ENCODE measurements at places on chromosomes 6 and 20.
A peak's percentile ranks its signal among the peaks of the same experiment; 100 is the strongest.

DNA sequence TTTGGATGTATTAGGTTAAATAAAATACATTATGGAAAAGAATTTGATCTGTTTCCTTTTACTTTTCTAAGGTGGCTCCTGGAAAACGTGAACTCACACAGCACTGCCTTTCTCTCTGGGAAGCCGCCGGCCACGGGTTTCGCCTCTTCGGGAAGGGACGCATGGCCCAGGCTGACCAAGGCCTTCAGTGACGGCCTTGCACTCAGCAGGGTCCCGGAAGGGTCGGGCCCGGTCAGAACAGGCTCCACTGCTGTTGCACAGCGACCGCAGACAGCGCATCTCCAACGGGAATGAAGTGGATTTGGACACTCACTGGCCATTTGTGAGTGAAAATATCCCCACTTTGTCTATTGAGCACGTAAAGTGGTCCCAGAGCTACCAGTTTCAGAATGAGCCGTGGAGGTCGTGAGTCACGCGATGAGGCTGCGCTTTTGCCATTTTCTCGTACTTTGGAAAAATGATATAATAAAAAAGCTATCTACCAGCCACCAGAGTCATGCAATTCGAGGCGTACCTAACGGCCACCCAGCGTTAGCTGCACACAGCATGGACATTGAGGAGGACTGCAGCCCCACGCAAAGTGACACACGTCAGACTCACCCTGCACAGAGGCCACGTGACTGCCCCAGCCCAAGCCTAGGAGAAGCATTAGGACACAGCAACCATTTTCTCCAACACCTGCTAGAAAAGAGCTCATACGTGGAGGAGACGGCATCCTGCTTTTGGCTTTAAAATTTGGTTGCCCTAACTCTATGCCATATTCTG, 244.3 kb downstream of the TTLL2 start:
- DNase-seq: no peak

DNA sequence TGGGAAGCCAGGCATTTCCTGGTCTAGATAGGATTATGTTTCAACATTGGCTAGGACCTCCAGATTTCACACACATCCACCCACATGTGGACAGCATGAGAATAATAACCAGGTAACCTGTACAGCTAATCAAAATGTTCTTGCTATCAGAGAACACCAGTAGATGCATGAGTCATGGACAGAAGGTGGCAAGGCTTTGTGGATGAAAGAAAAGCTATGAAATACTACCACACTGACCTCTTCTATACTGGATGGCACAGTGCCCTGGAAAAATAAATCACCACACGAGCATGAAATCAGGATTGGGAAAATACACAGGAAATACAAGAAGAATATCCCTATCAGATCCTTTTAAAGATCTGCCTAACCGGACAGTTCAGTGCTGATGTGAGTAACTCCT, 113.0 kb downstream of the GMDS start:
- DNase-seq: no peak

DNA sequence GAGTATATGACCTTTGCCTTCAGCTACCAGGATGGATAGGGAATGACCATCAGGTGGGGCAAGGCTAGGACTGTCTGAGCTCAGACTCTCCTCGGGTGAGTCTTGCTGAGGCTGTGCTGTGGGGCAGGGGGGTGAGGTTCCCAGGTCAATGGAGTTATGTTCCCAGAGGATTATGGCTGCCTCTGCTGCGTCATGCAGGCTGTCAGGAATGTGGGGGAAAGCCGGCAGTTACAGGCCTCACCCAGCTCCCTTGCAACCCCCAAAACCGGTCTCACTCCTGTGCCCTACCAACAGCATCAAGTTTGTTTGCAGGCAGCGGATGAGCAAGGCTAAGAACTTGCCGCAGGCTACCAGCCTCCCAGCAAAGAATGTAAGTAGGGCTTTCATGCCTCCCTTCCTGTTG, 93.5 kb downstream of the ESR1 start:
- DNase-seq: no peak

GRCh38 chr6:39193201-39193791, 36.0 kb downstream of the KCNK5 start:
- no peak for DNase-seq

- DNase-seq: no peak
These were observed 38.0 kb upstream of the HIVEP1 start for GRCh38 chr6:11974089-11974488.

DNA sequence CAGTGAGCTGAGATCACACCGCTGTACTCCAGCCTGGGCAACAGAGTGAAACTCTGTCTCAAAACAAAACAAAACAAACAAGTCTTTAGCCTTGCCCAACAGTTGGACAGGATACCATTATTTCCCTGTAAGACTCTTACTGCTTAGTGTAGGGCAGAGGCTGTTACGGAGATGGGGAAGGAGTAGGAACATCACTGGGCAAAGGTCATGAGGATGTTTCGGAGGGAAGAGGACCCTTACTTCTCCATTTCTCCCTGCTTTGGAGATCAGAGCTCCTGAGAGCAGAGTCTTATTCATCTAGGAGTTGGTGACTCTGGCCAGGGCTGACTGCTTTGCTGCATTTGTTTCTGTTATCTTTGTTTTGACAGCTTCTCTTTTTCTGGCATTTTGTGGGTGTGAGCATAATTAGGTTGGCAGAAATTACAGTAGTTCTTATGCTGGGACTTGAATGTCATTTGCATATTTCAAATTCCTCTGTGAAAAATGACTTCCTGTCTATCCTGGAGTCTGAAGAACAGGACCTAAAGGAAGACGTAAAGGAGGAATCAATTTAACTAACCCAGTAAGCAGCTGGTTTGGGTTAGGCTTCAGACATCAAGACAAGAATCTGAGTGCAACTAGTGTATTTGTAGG, 89.0 kb downstream of the CDS2 start:
- no peak for DNase-seq

DNA sequence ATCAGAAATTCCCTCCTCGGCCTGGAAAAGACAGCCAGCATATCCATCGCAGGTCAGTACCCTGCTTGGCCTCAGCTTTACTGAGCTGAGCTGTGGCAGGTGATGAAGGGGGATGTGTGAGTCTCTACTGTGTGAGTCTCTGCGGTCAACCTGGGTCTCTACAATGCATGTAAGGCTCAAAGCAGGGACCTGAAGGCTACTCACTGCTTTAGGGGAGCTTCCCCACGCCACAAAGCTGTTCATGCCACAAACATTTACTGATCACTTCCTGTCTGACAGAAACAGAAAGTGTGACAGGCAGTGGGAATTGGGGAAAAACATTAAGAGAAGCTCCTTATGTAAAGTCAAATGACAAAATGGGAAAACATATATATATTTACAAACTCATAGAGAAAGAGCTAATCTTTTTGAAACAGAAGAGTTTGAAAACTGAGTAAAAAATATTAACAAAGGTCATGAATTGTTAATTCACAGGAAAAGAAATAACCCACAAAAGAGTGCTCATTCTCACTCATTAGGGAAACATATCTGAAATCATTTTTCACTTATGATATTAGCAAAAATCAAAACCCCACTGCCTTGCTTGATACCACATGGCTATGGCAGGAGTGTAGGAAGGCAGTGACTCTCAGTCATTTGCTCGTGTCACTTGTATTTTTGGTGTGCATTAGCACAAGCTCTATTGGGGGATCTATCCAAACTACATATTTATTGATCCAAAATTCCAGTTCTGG, 5.8 kb downstream of the BTN3A3 start:
- DNase-seq: peak; percentile 15

- DNase-seq: no peak
These were observed 6.2 kb downstream of the ZBTB2 start for GRCh38 chr6:151385177-151385576.

- no peak for DNase-seq
These were observed 8.6 kb downstream of the BMP7 start for GRCh38 chr20:57257701-57258453.

- no peak for DNase-seq
These were observed 243.2 kb downstream of the OGFRL1 start for GRCh38 chr6:71531841-71532240.

DNA sequence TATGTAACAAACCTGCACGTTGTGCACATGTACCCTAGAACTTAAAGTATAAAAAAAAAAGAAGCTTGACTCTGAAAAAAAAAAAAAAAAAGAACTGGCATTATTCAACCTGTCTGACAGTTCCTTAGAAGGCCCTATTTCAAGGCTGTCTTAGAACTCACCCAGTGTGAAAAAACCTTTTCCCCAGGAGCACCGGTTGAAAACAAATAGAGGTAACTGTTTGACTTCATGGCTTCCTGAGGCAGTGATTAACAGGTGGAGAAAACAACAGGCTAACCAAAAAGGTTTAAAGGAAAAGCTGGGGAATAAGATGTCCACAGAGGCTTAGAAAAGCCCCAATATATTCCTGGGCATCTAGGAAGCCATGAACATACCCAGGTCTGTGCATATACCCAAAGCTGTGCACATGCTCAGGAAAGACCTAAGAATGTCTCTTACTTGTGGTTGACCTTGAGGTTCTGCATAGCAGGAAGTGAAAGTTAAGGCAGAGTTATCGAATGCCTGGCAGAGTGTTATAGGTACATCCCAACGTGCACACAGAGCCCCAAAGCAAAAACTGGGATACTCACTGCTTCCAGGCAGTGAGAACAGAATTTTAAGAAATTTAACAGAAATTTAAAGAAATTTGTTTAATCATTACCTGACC, 7.0 kb downstream of the UQCC1 start:
- no peak for DNase-seq

- DNase-seq: no peak
These were observed 725.7 kb upstream of the FLRT3 start for GRCh38 chr20:15063081-15063480.

DNA sequence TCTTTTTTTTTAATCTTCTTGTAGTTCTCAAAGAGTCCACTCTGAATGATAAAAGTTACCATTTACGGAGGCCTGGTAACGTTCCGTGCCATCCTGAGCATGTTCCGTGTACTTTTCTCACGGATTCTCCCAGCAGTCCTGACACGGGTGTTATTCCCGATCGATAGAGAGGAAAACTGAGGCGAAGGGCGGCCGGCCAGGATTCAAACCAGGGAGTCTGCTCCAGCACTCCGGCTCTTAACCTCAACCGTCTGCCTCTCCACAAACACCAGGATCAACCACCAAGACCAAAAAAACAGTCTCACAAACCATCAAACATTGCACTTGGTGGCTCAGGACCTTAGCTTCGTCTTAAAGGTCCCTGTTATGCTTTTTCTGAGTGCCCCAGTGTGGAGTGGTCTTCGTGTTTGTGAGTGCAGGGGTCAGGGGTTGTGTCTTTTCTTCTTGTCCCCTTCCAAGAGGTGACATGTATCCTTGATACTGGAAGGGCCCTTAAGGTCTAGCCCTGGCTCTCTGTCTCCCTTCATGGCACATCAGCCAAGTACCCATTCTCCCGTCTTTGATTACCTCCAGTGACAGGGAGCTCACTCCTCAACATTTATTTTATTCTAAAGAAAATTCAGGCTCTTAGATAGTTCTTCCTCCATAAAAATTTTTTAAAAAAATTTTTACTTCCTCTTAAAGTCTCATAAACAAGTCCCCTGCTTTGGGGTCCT, 35.1 kb downstream of the SRC start:
- no peak for DNase-seq

DNA sequence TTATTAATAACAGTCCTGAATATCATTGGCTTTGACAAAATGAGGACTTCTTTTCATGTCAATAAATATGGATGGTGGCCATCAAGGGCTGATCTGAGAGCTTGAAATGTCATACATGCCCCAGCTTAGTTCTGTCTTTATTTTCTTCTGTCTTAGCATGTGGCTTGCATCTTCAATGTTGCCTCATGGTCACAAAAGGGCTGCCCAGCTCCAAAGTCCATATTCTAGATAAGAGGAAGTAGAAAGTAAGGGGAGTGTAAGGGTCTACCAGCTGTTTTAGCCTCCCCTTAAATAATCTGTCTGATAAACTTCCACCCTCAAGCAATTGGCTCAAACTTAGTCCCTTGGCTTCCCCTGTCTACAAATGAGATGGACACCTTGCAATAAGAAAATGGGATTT, 14.2 kb downstream of the BTN2A1 start:
- DNase-seq: no peak

DNA sequence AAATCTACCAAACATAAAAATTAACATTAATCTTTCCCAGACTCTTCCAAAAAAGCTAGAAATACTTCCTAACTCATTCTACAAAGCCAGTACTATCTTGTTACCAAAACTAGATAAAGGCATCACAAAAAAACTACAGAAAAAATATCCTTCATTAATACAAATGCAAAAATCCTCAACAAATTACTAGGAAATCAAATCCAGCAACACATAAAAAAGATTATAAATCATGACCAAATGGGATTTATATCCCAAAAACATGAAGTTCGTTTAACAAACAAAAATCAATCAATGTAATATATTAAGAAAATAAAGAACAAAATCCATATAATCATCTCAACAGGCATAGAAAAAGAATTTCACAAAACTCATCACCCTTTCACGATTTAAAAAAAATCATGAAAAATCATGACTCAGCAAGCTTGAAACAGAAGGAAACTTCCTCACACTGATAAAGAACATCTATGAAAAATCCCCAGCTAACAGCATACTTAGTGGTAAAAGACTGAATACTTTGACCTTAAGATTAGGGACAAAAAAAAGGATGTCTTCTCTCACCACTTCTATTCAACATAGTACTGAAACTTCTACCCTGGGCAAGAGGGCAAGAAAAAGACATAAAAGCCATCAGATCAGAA, 43.2 kb downstream of the RANBP9 start:
- DNase-seq: no peak

GRCh38 chr6:135703621-135704020, 147.9 kb upstream of the PDE7B start:
- DNase-seq: no peak

- no peak for DNase-seq
These were observed 94.7 kb downstream of the YTHDF1 start for GRCh38 chr20:63121246-63121645.

DNA sequence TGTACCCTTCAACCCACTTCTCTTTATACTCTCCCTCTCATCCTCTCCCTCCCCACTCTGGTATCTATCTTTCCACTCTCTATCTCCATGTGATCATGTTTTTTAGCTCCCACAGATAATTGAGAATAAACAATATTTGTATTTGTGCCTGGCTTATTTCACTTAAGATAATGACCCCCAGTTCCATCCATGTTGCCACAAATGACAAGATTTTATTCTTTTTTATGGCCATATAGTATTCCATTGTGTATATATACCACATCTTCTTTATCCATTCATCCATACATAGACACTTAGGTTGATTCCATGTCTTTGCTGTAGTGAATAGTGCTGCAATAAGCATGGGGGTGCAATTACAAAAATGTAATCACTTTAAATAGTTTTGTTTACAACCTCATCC, 62.3 kb downstream of the LY86 start:
- no peak for DNase-seq

GRCh38 chr6:82959385-82959941, 106.2 kb downstream of the UBE3D start:
- DNase-seq: no peak

Data from activated gamma-delta T cell treated with Interleukin-2 at 50 U/mL for 16 hours (primary cell).